Activated CD8-positive, alpha-beta memory T cell treated with anti-CD3 and anti-CD28 coated beads for 4 hours (primary cell): ENCODE measurements at places on chromosomes 2 and 18.

- no peak for DNase-seq
These were observed 116.4 kb upstream of the NYAP2 start for GRCh38 chr2:225282858-225283710.

DNA sequence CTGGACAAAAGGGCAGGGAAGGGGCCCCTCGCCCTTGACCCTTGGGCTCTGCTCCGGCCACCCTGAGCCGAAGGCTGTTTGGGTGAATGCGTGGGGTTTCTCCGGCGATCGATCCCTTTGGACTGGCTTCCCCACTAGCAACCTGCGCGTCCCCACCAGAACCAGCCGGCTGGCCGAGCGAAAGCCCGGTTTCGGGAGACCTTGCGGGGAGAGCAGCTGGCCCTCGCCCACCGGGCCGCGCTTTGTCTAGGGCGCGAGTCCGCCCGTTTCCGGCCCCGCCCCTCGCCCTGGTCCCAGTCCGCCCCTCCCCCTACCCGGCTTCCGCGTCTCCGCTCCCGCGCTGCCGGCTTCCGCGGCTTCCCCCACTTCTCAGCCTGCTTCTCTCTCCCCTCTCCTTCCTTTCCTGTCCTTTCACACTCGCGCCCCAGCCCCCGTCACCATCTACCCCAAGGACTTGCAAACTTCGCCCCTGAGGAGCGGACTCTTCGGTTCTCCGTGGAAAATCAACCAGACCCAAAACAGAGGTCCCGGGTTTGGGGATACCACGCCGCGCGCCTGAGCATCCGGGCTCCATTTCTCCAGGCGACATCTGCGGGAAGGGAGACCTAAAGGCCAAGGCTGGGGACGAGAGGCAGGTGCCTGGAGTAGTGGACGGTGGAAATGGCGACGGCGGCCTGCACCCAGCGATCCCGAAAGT lies 48.0 kb upstream of the ATP6V1B1 start:
- DNase-seq: no peak

GRCh38 chr18:53948991-53949390 lies 275.5 kb downstream of the MBD2 start:
- DNase-seq: no peak

- no peak for DNase-seq
These were observed 133.7 kb upstream of the HNRNPA3 start for GRCh38 chr2:177078855-177079254.

DNA sequence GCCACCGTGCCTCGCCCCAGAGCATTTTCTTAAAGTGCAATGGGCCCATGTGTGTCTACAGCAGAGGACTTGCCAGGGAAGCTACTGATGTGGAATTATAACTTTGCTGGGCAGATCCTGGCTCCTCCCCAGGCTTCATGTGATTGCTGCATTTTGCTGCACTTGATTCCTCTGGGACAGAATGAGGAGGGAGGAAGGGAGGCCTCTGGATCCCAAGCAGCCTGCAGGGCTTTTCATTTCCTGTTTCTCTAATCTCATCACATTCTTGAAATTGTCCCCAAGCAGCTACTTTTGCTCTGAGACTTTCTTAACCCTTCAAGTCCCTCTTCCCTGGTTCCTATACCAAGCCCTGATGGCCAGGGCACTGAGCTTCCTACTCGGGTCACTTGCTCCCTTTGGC lies 134.4 kb upstream of the SEC11C start:
- DNase-seq: no peak
